ENCODE measurements at places on chromosomes 2 and 18. TPM values are rescaled to one million over a fixed set of nuclear protein-coding genes. Genes with fewer than 3 reads are reported as not detected.

DNA sequence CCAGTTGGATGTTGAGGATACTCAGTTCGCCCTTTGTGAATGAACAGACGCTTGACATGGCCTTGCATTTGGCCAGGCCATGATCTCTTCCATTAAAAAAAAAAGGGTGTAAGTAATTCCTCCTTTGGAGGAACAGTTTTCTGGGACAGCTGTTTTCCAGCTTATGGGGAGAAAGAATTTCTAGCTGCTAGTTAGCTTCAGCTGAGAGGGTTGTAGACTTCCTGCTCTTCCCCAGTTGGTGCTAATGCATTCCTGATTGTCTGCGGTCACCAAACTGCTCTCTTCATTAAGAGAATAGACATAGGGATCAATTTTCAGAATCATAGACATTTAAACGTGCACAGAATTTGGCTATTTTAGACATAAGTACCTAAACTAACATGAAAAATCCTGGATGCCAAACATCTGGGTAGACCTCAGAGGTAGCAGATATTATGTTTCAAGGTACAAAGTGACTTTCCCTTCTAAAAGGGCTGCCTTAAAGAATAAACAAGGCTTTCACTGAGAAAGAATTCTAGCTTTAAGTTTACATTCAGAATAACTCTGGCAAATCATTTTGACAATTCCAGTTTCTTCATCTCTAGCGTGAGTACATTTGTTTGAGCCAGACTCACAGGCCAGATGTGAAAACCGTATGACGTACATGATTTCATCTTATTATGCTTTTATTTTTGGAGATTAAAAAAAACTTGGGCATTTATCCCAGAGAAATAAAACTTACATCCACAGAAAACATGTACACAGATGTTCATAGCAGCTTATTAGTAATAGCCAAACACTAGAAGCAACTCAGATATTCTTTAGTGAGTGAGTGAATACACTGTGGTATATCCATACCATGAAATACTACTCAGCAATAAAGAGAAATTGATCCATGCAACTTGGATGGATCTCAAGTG is 71.2 kb downstream of the MAIP1 start:
- DNase-seq = no peak

- DNase-seq = no peak
Observed at GRCh38 chr2:21261591-21261990, 137.8 kb downstream of the TDRD15 start.

DNA sequence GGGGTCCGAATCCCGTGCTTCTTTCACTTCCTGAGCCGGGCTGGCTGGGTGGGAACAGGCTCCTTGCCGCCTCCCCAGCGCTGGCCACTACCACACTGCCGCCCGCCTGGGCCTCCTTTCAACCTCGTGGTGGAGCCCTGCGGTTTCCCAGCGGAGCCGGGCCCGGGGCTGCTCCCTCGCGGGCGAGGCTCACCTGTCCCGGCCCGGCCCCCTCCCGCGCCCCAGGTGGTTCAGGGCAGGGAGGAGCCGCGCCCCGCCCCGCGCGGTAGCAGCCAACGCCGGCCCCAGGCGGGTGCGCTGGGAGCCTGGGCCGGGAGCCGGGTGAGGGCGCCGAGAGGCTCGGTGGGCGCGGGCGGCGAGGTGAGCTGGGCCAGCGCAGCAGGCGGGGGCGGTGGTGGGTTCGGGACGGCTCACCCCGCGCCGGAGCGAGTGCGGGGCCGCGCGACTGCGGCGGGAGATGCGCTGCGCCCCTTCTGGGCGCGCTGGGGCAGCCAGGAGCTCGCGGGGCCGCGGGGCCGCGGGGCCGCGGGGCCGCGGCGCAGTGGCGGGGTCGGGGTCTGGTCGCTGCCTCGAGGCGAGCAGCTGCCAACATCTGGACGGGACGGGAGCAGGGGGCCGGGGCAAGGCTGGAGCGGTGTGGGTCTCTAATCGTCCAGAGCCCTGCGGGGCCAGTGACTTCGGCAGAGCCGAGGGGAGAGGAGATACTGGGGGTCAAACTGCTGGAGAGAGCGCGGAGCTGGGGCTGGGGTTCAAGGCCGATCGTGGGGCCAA is at the start of gene LYPD6B:
TSS of gene LYPD6B (plus strand) at position 258 of the 771 bp plus-strand sequence. CDS start 92,250 bp downstream, outside the sequence.
- DNase-seq = no peak

GRCh38 chr2:148914463-148914862 is 39.4 kb downstream of the KIF5C start:
- no peak for DNase-seq

- peak; percentile 42 for DNase-seq
Observed at GRCh38 chr2:101704046-101704466, 6.5 kb downstream of the MAP4K4 start.

DNA sequence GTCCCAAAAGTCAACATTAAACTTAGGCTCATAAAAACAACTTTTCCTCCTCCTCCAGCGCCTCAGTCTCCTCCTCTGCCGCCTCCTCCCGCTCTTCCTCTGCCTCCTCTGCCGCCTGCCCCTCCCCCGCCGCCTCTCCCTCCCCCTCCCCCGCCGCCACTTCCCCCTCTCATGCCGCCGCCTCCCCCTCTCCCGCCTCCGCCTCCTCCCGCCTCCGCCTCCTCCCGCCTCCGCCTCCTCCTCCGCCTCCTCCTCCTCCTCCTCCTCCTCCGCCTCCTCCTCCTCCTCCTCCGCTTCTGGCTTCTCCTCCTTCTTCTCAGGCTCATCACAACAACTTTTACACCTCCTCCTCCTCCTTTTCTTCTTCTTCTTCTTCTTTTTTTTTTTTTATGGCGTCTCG is 599.9 kb downstream of the TMEM182 start:
- no peak for DNase-seq

GRCh38 chr2:223037445-223037800 is 14.6 kb upstream of the KCNE4 start:
- no peak for DNase-seq

DNA sequence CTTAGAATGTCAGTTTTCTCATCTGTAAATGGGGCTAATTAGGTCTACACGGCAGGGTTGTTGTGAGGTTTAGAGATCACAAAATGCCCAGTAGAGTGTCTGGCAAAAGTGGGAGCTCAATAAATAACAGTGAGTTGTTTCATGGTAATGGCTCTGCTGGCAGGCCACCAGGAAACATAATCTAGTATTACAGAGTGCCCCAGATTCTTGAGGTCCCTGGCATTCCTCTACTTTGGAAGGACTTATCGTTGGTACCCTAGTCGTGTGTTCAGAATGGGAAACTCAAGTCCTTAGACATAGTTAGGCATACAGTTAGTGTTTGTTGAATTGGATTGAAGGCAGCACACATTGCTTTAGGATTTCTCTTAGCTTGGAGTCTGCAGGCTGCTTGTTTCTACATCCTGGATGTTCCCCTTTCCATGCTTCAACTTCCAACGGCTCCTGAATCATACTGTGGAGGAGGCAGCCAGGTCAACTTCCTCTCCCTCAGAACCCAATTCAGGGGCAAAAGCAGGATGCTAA is 161.5 kb upstream of the FOSL2 start:
- DNase-seq = peak; percentile 51

DNA sequence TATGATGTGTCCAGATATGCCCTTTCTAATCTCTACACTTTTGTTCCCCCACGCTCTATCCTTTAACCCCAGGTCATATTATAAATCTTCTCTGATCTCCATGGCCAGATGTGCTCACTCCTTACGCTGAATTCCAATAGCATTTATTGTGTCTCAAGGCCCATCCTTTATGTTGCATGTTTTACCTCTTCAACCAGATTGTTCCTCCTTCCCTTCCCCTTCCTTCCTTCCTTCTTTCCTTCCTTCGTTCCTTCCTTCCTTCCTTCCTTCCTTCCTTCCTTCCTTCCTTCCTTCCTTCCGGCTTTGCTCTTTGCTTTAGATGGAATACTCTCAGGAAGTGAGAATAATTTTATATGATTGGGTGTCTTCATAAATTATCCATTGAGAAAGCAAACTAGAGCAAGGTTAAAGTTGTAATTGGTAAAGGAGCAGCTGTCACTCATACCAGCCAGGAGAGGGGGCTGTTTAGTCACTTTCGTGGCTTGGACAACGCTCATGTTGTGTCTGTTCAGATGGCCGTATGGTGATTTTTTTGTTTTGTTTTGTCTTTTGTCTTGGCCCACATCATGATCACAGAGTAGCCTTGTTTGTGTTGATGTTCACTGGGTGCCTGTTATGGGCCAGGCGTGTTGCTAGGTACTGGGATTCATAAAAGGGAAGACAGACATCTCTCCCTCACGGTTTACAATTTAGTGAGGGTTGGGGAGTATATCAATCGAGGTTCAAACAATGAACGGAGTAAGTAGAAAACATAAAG is 68.0 kb downstream of the DAW1 start:
- DNase-seq = no peak

GRCh38 chr18:23136326-23137096 is 1.2 kb downstream of the CABLES1 start:
- peak; percentile 67 for DNase-seq

DNA sequence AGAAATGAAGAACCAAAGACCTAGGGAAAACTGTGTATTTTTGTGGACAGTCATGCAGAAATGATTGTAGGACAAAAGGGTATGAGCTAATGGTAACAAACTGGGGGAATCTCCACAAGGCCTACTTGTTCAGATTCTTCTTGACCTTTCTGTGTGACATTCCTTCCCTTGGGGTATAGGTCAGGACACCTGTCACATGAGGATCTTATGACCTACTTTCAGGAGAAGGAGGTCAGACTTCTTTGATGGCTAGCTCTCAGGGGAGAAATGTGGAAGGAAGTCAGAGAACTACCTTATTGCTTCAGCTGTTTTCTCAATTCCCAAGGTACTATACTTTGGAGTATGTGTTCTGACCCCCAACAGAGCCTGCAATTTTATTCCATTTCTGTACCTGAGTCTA is 40.7 kb upstream of the TANK start:
- DNase-seq = no peak

DNA sequence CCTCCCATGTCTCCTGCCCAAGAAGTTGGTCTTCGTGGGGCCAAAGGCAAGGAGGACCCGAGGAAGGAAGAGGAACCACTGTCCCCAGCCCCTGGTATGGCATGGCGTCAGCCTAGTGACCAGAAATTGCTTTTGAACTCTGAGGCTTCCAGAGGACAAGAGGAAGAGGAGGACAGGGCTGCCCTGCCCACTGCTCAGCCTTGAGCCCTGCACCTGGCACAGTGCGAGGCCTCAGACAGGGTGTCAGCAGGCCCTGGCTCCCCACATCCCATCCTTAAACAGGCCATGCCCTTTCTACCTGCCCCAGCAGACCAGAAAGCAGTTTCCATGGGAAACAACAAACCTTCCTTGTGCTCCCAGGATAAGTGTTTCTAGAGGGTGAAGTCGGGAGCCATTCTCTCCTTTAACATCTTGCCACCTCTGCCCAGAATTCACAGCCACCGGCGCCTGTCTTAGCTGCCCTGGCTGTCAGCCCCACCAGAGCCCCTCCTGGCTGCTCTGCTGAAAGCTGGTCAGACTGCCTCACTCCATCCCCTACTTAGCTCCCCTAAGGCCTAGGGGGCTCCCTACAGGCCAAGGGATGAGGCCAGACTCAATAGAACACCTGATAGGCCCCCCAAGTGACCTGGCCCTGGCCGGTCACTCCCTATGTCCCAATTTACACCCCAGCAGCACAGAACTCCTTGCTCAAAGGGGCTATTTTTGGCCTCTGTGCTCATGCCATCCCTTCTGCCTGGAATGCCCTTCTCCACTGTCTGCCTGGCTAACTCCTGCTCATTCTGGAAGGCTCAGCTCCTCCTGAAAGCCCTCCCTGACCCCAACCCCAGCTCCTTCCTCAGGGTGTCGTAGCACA is 20.6 kb downstream of the ATOH8 start:
- DNase-seq = peak; percentile 49

ALPI gene
- not detected for total RNA-seq

RAMP1 gene
- 151 TPM for total RNA-seq

TMEM150A gene
- total RNA-seq = 14.9 TPM

REEP1 gene
- 21.3 TPM for total RNA-seq

RAD51AP2 gene
- 0.10 TPM for total RNA-seq

AQP12A gene
- not detected for total RNA-seq

SCN7A gene
- total RNA-seq = 28.5 TPM

TCF23 gene
- 0.10 TPM for total RNA-seq

PLGLB1 gene
- total RNA-seq = 2.7 TPM

CDCA7 gene
- total RNA-seq = 1.4 TPM

PID1 gene
- total RNA-seq = 8.0 TPM

COL6A3 gene
- 59.5 TPM for total RNA-seq

Data from left ventricle myocardium superior (tissue), 1 donor.